ENCODE measurements at places on chromosomes 11 and 22.
A peak's percentile ranks its signal among the peaks of the same experiment; 100 is the strongest.

DNA sequence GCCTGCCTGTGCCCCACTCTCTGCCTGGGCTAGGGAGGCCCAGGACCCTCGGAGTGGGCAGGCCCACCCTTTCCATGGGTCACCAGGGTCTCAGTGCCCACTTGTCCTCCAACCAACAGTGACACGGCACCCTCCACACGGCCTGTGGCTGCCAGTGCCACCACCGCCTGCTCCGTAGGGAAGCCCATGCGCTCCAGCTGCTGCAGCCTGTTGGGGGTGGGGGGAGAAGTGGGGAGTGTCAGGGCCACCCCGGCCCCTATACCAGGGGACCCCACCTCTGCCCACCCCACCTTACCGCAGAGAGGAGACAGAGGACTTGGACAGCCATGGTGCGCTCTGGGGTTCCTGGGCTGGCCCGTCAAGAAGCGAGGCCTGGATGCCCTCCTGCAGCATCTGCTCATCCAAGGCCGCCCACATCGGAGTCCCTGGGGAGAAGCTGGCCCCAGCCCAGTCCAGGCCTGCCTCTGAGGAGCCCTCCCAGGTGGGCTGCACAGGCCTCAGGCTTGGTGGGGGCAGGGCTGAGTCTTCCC is 7.7 kb downstream of the RHBDD3 start:
- no peak for DNase-seq

DNA sequence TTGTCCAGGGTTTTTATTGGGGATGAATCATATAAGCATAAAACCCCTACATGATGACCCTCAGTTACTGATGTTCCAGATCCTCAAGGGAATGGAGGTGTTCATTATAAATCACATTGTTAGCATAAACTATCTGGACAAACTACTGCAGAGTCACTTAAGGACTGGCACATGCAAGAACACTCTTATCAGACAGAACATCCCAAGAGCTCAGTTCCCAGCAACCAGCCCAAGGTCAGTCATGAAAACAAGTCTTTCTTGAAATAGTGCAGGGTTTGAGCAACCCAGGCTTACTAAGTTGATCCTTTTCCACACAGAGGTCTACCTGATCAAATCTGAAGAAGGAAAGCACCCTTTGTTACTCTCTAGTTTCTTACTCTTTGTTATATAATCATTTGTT is 13.5 kb upstream of the PTS start:
- DNase-seq, result no peak

DNA sequence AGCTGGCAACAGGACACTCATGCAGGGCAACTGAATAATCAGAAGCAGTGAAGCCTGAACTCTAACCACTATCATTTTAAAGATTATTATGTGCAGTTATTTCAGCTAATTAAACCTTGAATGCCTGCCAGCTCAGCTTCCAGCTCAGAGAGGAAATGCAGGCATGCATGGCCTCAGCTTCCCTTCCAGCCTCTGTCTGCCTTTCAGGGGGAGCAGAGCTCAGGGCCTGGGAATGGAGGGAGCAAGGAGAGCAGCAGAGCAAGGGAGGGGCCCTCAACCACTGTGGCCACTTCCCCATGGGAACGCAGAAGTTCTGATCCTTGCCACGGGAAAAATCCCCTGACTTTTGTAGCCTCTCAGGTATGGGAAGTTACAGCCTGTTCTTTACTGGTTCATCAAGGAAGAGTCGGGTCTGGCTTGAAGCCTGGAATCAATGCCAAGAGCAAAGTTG is 32.5 kb upstream of the APLNR start:
- DNase-seq, result no peak

DNA sequence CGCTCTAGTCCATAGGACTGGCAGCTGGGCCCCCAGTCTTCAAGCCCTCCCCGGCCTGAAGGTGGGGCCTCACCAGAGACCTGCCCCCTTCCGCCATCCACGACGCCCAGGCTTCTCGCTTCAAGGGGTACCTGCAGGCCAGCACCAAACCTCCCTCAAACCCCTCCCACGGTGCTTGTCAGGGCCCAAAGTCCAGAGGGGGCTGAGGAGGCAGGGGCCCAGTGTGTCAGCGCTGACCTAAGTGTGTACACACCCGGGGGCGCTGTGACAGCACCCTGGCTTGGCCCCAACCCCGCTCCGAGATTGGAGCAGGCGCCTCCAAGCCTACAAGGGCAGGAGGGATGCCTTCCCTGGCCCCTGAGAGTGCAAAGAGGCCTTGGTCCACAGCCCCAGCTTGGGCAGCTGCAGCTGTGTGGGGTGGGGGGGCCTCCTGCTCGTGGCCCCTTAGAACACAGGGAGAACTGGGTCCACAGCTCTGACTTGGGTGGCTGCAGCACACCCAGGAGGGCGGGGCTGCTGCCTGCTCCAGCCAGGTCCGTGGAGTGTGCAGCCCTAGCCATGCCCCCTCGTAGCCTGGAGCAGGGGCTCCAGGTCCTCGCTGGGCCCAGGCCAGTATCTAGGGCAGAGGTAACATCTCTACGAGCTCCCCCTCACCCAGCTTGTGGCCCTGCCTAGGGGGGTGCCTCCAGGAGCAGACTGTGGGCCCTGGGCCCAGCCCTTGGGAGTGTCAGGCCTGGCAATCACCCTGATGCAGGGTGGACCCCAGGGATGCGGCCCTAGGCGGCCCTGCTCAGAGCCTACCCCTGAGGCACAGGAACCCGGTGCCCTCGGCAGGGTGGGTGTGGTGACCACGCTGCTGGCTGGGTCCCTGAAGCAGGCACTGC is 4.9 kb downstream of the SBF2 start:
- no peak for DNase-seq

- no peak for DNase-seq
Measured at GRCh38 chr22:24954114-24954463, 1.6 kb downstream of the KIAA1671 start.

DNA sequence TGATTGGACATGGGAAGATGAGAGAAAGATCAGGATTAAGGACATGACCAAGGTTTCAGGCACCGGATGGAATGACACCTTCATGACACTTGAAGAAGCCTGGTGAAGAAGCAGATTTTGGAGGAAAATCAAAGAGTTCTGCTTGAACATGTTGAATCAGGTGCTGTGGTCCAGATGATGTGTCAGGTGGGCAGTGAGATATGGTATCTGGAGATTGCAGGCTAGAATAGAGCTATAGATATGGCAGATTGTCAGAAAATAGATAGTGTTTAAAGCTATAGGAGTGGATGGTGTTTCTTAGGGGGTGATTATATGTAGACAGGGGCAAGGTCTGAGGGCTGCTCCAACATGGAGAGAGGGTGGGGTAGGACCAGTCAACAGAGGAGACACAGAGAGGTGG is 40.2 kb downstream of the PANX1 start:
- no peak for DNase-seq

- DNase-seq, result no peak
Measured at GRCh38 chr11:69947059-69947792, 128.0 kb upstream of the FGF3 start.

DNA sequence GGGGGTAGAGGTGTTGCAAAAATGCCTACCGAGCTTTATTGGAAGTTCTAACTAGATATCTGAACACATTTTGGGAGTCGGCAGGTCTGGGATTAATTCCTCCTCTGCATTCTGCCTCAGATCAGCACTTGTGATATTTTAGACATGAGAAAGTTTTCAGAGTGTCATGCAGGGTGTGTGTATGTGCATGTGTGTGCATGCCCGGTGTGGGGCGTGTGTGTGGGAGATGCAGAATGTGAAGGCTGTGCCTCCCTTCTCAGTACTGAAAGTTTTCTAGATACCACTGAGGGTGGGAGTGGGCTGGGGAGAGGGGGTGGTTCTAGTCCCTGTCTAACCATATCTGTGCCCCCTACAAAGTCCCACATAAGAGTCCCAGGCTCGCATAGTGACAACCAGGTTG is 180.0 kb upstream of the NTM start:
- no peak for DNase-seq

DNA sequence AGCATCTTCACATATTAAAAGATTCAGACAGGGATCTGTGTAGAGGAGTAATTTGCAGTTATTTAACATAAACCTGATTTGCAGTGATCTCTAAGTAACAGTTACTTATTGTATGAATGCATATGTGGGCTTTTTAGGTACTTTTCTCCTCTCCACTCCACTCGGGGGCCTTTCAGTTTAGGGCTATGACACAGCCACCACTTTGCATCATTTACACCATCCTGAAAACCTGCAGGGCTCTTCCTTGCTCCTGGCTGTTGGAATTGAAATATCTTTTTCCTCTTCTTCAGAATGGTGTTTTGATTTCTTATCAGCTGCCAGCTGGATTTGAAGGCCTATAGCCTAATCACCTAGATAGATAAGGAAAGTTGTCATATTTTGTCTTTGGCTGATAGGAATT is 580.8 kb downstream of the NELL1 start:
- no peak for DNase-seq

GRCh38 chr11:120061761-120062560 is 76.0 kb downstream of the TRIM29 start:
- no peak for DNase-seq

GRCh38 chr11:122597511-122597910 is 58.0 kb upstream of the UBASH3B start:
- no peak for DNase-seq

DNA sequence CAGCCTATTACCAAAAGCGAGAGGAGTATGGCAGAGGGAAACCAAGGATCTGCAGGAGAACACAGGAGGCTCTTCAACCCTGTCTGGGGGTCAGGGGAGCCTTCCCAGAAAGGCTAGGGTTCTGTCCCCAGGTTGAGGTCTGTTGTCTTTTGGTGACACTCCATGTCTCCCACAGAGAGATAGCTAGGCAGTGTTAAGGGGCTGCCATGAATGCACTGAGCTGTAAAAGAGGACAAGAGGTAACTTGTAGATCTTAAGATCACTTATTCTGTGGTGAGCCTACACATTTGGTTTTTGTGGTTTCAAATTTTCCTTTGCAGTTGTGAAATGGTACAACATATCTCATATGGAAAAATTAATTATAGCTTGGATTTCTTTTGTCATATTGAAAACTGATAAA is 6.0 kb upstream of the ACER3 start:
- DNase-seq, result no peak

DNA sequence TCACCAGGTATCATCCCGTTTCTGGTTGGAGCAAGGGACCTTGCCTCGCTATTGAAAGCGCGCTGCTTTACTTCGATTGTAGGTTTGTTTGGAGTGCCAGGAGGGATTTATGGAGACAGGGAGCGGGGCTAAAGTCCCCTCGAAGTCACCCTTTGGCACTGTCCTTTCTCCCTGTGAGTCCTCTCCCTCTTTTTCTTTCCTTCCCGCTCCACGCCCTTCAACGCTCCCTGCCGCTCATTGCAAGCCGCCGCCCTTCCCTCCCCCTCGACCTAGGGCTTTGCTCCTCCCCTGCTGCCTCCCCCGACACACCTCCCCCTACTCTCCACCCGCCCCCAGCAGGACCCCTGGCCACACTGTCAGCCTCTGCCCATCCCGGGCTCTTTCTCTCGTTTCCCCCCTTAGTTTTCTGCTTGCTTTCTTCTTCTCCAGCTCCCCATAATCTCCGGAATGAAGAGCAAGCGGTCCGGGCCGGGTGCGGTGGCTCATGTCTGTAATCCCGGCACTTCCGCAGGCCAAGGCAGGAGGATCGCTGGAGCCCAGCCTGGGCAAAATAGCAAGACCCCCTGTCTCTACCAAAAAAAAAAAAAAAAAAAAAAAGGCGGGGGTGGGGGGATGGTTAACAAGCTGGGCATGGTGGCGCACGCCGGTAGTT is 41.0 kb downstream of the AHNAK start:
- DNase-seq, result no peak

DNA sequence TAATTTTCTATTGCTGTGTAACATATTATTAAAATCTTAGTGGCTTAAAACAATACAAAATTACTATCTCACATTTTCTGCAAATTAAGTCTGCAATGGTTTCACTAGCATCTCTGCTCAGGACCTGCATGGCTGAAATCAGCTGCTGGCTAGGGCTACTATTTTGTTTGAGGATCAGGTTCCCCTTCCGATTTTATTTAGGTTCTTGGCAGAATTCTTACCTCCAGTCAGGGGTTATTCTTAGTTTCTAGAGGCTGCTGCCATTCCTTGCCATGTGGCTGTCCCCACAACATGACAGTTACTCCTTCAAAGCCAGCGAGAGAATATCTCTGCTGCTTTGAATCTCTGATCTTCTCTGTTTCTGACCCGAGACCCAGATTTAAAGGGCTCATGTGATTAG is 424.5 kb upstream of the ANO5 start:
- DNase-seq, result no peak

- no peak for DNase-seq
Measured at GRCh38 chr11:64566915-64567891, 23.8 kb upstream of the SLC22A12 start.

- DNase-seq, result no peak
Measured at GRCh38 chr11:95736355-95736754, 53.2 kb downstream of the FAM76B start.

GRCh38 chr11:36010010-36010740 is 66.3 kb downstream of the LDLRAD3 start:
- DNase-seq, result no peak

DNA sequence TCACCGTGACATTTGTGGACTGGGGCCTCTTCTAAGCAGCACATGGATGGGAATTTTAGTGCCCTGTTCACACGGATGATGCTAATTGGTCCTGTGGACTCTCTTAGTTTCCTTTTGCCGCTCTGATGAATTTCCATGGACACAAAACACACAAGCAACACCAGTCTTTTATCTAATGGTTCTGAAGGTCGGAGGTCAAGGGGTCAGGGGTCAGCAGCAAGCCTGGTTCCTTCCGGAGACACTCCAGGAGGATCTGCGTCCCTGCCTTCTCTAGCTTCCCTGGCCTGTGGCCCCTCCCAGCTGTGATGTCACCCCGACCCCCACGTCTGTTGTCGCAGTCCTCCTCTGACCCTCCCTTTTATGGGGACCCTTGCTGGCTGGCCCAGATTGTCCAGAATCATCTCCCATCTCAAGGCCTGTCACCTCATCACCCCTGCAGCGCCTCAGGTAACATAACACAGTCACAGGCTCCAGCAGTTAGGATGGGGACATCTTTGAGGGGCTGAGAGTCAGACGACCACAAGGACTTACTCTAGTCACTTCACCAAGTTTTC is 6.8 kb downstream of the NADSYN1 start:
- no peak for DNase-seq

- DNase-seq, result peak; percentile 47
Measured at GRCh38 chr22:19766511-19767426, 6.2 kb downstream of the TBX1 start.

DNA sequence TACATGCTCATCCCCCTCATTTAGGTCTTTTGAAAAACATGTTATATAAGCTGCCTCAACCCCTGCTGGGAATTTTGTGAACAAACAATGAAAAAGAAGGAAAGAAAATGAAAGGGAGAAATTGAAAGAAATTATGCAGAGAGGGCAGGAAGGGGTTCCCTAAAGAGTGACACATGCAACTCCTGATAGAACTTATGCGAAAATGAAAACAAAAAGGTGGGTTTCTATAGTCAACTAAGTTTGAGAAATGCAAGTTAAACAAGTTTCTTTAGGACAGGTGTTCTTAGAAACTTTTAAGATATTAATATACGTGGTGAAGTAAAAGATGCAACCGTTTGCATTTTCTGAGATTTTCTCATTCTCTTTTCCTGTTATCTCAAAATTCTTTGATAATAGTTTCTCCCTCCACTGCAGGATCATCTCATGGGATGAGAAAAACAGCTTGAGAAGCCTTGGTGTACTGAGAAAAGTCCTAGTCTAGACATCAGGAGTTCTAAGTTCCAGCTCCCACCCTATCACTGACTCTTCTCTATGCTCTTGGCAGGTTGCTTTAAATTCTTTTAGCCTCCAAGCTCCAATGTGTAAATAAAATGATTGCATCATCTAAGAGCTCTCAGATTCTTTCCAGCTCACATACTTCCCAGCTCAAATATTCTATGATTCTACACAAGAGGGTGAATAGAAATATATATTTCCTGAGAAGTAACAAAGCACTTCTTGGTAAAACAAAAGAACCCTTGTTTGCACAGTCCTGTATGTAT is 109.2 kb downstream of the FAM76B start:
- no peak for DNase-seq

GRCh38 chr22:25006354-25006753 is 53.8 kb downstream of the KIAA1671 start:
- DNase-seq, result no peak
